ENCODE measurements at places on chromosomes 3 and 15.

- no peak for DNase-seq
These were observed 92.7 kb upstream of the GOLGA8J start for GRCh38 chr15:29990035-29990434.

- no peak for DNase-seq
These were observed 47.2 kb upstream of the TEX55 start for GRCh38 chr3:119098619-119099222.

- DNase-seq: no peak
These were observed 33.9 kb downstream of the ZBBX start for GRCh38 chr3:167346171-167346570.

GRCh38 chr3:40211579-40211978, 97.9 kb upstream of the EIF1B start:
- DNase-seq: no peak

- no peak for DNase-seq
These were observed 117.6 kb upstream of the BFSP2 start for GRCh38 chr3:133282236-133282635.

DNA sequence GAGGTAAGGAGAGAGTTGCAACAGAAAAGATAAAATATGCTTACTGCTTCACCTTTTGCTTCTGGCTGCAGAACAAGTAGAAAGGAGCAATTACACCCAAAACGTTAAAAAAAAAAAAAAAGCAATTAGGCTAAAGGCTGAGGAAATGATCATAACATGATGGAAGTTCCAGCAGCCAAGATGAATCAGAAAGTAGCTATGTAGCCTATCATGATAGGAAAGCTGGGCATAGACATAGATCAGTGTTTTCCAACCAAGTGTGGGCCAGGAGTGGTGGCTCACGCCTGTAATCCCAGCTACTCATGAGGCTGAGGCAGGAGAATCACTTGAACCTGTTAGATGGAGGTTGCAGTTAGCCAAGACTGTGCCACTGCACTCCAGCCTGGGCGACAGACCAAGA, 52.6 kb downstream of the AGTR1 start:
- DNase-seq: no peak

- DNase-seq: no peak
These were observed 1.9 kb downstream of the TBC1D2B start for GRCh38 chr15:78075490-78076230.

DNA sequence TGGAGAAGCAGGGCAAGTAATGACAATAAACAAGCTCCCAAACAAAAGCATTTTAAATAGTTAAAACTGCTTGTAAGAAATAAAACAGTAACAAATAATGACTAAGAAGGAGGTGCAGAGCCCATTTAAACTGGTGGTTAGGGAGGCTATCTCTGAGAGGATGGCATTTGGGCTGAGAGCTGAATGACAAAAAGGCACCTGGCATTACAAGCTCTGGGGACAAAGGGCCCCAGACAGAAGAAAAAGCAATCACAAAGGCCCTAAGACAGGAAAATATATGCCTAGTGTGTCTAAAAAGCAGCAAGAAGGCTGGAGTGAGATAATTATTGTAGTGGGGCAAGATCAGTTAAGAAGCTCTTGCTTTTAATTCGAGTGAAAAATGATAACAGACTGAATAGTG, 9.6 kb downstream of the TMEM39A start:
- DNase-seq: no peak

DNA sequence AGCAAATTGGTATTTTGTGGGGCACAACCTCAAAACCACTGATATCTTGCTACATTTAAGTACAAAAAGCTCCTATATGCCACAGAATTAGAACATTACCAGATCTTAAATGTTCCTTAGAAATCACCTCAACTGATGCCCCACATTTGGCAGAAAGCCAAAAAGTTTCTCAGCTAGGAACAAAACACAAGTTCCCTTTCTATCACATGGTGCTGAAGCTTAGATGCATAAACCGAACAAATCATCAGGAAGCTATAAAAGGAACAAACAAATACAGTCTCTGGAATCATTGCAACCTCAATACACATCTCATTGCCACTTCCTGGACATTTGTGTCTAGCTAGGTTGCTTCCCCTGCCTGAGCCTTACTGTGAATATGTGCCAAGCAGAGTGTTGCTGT, 492.6 kb downstream of the LPP start:
- DNase-seq: no peak

GRCh38 chr3:175940243-175940642, 1081.1 kb downstream of the NAALADL2 start:
- DNase-seq: no peak

All from T-helper 2 cell (primary cell).